Activated CD4-positive, alpha-beta memory T cell treated with anti-CD3 and anti-CD28 coated beads for 36 hours (primary cell): ENCODE measurements at places on chromosomes 13 and 19. TPM values are rescaled to one million over a fixed set of nuclear protein-coding genes. Genes with fewer than 3 reads are reported as not detected.

The CFAP97D2 gene
- total RNA-seq = not detected

DNA sequence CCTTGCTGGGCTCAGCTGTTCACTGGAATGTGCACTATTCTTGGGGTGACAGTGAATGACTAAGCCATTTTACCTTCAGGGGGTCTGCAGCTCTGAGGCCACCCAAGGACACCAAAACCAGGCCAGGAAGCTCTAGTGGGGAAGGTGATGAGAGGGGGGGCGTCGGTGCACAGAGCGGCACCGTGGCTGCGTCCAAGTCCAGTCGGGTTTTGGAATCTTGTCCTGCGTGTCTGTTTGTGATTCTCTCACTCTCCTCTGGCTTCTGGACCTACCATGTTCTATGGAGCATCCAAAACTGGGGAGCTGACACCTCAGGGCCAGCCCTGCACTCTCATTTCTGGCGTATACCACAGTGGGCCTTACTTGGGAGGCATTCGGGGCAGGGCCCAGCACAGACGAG, 92.1 kb downstream of the RGCC start:
- H3K4me1 ChIP-seq = peaks cover 31% of the 10 kb centered on the region
- H3K27ac ChIP-seq = no peak overlapping the region
- no peaks in the 10 kb centered on the region for H3K36me3 ChIP-seq

The PCDH8 gene
- total RNA-seq = not detected

The PDS5B gene
- total RNA-seq = 61.7 TPM

GRCh38 chr19:6413721-6414643, 10.6 kb downstream of the KHSRP start:
- H3K4me1 ChIP-seq = no peaks in the 10 kb centered on the region
- no peak for DNase-seq
- no peak overlapping the region for H3K4me3 ChIP-seq
- no peaks in the 10 kb centered on the region for H3K27me3 ChIP-seq

DNA sequence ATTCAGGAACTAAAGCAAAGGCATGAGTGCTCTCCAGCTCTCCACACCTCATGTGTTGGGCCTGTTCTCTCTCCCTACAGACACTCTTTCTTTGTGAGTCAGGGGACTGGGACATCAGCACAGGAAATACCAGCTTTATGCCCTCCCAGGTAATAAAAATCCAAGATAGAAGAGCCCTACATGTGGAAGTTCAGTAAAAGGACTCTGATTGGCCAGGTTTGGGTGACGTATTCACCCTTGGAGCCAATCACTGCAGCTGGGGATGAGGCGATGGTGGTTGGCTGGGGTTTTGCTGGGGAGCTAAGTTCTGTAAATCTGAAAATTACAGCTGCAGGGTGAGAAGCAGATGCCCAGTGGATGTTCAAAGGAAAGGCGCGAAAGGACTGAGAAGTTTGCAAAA, 32.5 kb downstream of the CCDC70 start:
- H3K4me3 ChIP-seq = no peak overlapping the region
- H3K36me3 ChIP-seq = no peaks in the 10 kb centered on the region
- no peak overlapping the region for H3K27ac ChIP-seq
- no peak for DNase-seq
- no peaks in the 10 kb centered on the region for H3K4me1 ChIP-seq

GRCh38 chr19:1783874-1784273, 28.2 kb downstream of the ATP8B3 start:
- H3K27me3 ChIP-seq = peaks cover 35% of the 10 kb centered on the region
- H3K4me1 ChIP-seq = no peaks in the 10 kb centered on the region
- no peaks in the 10 kb centered on the region for H3K36me3 ChIP-seq
- no peak overlapping the region for H3K4me3 ChIP-seq
- H3K27ac ChIP-seq = no peak overlapping the region
- no peak for DNase-seq

DNA sequence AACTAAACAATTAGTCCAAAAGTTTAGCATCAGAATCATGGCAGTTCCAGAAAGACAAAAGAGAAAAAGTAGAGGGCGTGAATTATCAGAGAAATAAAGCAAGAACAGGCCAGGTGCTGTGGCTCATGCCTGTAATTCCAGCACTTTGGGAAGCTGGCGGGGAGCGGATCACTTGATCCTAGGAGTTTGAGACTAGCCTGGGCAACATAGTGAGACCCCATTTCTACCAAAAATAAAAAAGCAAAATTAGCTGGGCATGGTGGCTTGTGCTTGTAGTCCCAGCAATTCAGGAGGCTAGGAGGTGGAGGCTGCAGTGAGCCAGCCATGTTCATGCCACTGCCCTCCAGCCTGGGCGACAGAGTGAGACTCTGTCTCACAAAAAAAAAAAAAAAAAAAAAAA, 18.4 kb downstream of the ARL11 start:
- H3K27ac ChIP-seq = no peak overlapping the region
- DNase-seq = no peak
- H3K4me1 ChIP-seq = peaks cover 9% of the 10 kb centered on the region

The CGB1 gene
- not detected for total RNA-seq

DNA sequence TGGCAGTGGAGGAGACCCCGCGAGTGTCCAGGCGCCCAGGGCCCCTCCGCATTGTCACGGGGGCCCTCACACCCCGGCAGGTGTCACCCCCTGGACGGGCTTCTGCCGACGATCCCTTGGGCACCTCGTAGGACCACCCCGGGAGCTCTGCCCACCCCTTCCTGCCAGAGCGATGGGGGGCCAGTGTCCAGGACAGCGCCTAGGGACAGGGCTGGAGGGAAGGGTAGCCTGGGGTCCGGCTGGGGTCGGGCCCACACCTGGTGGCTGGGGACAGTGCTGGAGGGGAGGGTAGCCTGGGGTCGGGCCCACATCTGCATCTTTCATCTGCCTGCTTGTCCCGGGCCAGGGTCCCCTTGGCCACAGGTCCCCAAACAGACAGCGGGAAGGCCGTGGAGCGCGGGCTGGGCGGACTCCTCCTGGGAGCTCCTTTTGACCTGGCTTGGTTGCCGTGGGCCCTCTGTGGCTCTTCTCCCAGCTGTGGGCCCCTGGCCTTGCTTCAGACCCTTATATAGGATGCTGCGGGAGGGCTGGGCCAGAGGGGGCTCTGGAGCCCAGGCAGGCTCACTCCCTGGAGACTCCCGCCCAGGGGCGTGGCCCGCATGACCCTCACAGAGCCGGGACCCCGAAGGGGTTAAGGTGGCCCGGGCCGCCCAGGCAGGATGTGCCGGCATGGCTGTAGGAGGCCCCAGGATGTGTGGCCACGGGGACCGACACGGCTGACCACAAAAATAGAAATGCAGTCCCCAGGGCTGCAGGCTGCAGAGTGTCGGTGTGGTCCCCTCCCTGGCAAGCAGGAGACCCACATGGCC, 74.1 kb upstream of the MCF2L start:
- H3K4me3 ChIP-seq = no peak overlapping the region
- DNase-seq = no peak
- peaks cover 4% of the 10 kb centered on the region for H3K4me1 ChIP-seq
- no peak overlapping the region for H3K27ac ChIP-seq
- H3K27me3 ChIP-seq = peaks cover 9% of the 10 kb centered on the region

GRCh38 chr13:40878321-40878720, 88.9 kb downstream of the SLC25A15 start:
- no peaks in the 10 kb centered on the region for H3K27me3 ChIP-seq
- no peak overlapping the region for H3K27ac ChIP-seq
- peaks cover 85% of the 10 kb centered on the region for H3K36me3 ChIP-seq
- H3K4me1 ChIP-seq = peaks cover 14% of the 10 kb centered on the region

- H3K36me3 ChIP-seq = no peaks in the 10 kb centered on the region
- peaks cover 28% of the 10 kb centered on the region for H3K27me3 ChIP-seq
- no peaks in the 10 kb centered on the region for H3K4me1 ChIP-seq
- H3K4me3 ChIP-seq = no peak overlapping the region
- no peak for DNase-seq
These were observed 4.8 kb downstream of the KLK7 start for GRCh38 chr19:50978772-50979390.

DNA sequence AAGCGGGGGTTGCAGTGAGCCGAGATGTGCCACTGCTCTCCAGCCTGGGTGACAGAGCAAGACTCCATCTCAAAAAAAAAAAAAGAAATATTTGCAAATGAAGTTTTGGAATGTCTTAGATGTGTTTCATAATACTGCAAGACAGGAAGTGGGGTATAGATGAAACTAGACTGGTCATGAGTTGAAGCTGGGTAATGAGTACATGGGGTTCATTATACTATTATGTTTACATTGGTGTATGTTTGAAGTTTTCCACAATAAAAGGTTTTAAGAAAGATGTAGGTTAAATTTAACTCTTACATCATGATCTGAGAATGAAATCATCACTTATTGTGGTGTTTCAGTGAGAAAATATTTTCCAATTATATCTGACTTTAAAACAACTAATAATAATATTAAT, 19.0 kb downstream of the FNDC3A start:
- no peak overlapping the region for H3K27ac ChIP-seq
- H3K27me3 ChIP-seq = no peaks in the 10 kb centered on the region
- H3K4me1 ChIP-seq = peaks cover 32% of the 10 kb centered on the region
- H3K4me3 ChIP-seq = no peak overlapping the region
- no peak for DNase-seq
- H3K36me3 ChIP-seq = peaks cover 43% of the 10 kb centered on the region

GRCh38 chr13:34358811-34359513, 541.0 kb downstream of the RFC3 start:
- no peak overlapping the region for H3K27ac ChIP-seq
- H3K36me3 ChIP-seq = no peaks in the 10 kb centered on the region
- H3K27me3 ChIP-seq = no peaks in the 10 kb centered on the region
- H3K4me1 ChIP-seq = no peaks in the 10 kb centered on the region
- no peak overlapping the region for H3K4me3 ChIP-seq

The VSTM2B gene
- total RNA-seq = not detected

GRCh38 chr19:6223461-6224307, 56.1 kb downstream of the MLLT1 start:
- no peaks in the 10 kb centered on the region for H3K4me1 ChIP-seq
- no peak overlapping the region for H3K27ac ChIP-seq
- H3K27me3 ChIP-seq = no peaks in the 10 kb centered on the region
- no peak for DNase-seq

The FCAR gene
- not detected for total RNA-seq

GRCh38 chr13:101455863-101456262, 3.4 kb downstream of the ITGBL1 start:
- H3K4me1 ChIP-seq = peaks cover 3% of the 10 kb centered on the region
- H3K4me3 ChIP-seq = no peak overlapping the region

The GARIN5A gene
- 0.77 TPM for total RNA-seq

The N4BP2L1 gene
- 22.1 TPM for total RNA-seq
